Liver (tissue), 10 donors: ENCODE measurements at places on chromosomes 1 and 21. TPM values are rescaled to one million over a fixed set of nuclear protein-coding genes. Genes with fewer than 3 reads are reported as not detected.
A peak's percentile ranks its signal among the peaks of the same experiment; 100 is the strongest.

AQP10 gene
- total RNA-seq, result 0.14 TPM

DNA sequence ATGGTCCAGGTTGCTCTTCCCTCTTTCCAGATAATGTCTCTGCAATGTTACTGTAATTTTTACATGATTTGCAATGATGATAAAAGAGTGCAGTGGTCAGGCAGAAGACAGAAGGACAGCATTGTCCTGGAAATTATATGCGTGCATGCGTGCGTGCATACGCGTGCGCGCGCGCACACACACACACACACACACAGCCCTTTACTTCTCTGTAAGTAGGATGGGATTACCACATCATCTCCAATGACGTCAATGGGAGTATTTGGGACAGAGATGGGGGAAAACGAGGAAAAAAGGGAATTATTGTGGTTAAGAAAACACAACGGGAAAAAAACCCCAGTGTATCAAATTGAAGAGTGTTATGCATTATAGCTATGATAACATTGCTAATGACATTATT lies 99.7 kb downstream of the SPAG17 start:
- no peak overlapping the region for H3K27ac ChIP-seq
- H3K4me1 ChIP-seq, result no peaks in the 10 kb centered on the region
- no peak for DNase-seq
- no peaks in the 10 kb centered on the region for H3K36me3 ChIP-seq

- no peak for DNase-seq
- no peaks in the 10 kb centered on the region for H3K27me3 ChIP-seq
- no peak overlapping the region for H3K27ac ChIP-seq
- no peak overlapping the region for H3K4me3 ChIP-seq
These were observed 1.2 kb downstream of the GPR52 start for GRCh38 chr1:174448974-174449373.

ERO1B gene
- total RNA-seq, result 22.9 TPM

OR2G6 gene
- not detected for total RNA-seq

OR2T35 gene
- not detected for total RNA-seq

TMEM269 gene
- total RNA-seq, result 0.08 TPM

DNA sequence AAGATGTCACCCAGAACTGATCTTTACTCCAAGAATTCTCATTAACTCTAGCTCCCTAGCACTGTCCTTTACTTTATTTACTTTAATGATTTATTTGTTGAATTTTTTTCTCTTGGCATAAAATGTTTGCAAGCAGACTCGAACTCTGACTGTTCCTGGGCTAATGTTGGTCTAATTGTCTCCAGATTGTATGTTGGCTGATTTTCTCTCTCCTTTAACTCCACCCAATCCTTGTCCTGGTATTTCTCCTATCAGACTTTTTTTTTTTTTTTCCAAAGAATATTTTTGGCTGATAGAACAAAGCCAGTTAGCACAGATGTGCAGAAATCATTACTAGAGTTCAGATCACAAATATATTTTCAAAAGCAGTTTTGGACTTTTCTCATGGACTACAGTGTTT lies 82.6 kb downstream of the ATF6 start:
- no peak overlapping the region for H3K4me3 ChIP-seq
- H3K27ac ChIP-seq, result no peak overlapping the region
- DNase-seq, result no peak
- H3K36me3 ChIP-seq, result peaks cover 20% of the 10 kb centered on the region
- H3K27me3 ChIP-seq, result no peaks in the 10 kb centered on the region

GRCh38 chr1:153778051-153778823 lies 3.0 kb downstream of the SLC27A3 start:
- peak overlapping the region; percentile 10 for H3K4me3 ChIP-seq
- peaks cover 31% of the 10 kb centered on the region for H3K4me1 ChIP-seq
- no peaks in the 10 kb centered on the region for H3K27me3 ChIP-seq
- H3K36me3 ChIP-seq, result no peaks in the 10 kb centered on the region
- DNase-seq, result no peak
- peak overlapping the region; percentile 74 for H3K27ac ChIP-seq

OR2L8 gene
- total RNA-seq, result 0.08 TPM

DNA sequence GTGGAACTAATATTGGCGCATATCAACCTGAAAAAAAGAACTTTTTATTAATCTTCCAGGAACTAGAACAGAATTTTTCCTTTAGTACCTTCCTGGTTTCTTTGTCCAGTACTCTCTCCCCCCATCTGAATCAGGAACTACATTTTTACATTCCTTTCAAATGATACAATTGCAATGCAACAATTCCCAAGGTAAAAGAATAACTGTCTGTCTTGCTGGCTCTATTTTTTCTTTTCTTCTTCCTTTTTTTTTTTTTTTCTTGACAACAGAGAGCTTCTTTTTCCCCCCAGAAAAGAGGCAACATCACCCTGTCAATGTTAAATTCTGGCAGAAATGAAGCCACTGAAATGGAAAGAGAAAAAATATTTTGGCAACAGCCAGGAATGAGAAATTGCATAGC lies 4.5 kb upstream of the CD101 start:
- no peaks in the 10 kb centered on the region for H3K36me3 ChIP-seq
- H3K27me3 ChIP-seq, result no peaks in the 10 kb centered on the region
- DNase-seq, result no peak
- H3K27ac ChIP-seq, result no peak overlapping the region
